Stimulated activated CD4-positive, alpha-beta T cell treated with anti-CD3 and anti-CD28 coated beads, Interleukin-15, amount 100 ng/mL, for 24 hours (primary cell): ENCODE measurements at places on chromosomes 2 and 18.

- no peak for DNase-seq
Observed at GRCh38 chr2:176692533-176692932, 423.3 kb downstream of the MTX2 start.

- peak; percentile 80 for DNase-seq
Observed at GRCh38 chr2:24919037-24919505, 966 bp downstream of the ADCY3 start.

GRCh38 chr18:67376372-67376771 is 140.1 kb downstream of the DSEL start:
- no peak for DNase-seq

GRCh38 chr2:158845444-158845843 is 50.3 kb downstream of the DAPL1 start:
- no peak for DNase-seq

- peak; percentile 12 for DNase-seq
Observed at GRCh38 chr18:57561728-57562423, 24.6 kb downstream of the FECH start.

DNA sequence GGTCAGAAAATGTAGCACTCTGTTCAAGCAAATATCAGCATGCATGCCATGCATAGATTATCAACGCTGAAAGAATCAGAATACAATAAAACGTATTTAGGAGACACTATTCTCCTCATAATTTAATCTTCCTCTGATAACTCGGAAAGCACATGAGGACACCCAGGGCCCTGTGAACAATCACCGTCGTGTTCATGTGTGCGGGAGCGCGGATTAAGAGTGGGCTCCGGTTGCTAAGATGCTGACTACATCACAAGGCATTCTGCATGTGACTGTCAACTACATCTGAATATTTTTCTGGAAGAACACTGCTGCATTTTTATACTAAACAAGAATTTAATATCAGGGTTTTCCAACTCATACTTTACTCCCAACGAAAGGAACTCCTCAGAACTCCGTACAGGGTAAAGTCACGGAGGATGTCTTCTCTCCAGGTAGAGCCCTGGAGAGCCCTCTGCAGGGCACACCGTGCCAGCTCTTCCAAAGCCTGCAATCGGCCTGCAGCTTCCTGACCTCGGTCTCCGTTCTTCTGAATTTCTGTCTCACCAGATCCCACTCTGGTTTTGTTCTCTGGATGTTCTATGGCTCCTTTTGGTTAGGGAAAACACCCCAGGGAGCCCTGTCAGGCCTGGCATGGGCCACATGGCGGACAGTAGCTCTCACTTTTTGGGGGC is 59.6 kb downstream of the ZNF516 start:
- no peak for DNase-seq

GRCh38 chr18:23733895-23734294 is 44.6 kb downstream of the LAMA3 start:
- no peak for DNase-seq

GRCh38 chr2:33216508-33217182 is 259.8 kb upstream of the RASGRP3 start:
- DNase-seq, result no peak

- no peak for DNase-seq
Observed at GRCh38 chr18:48592540-48593171, 53.8 kb downstream of the CTIF start.

DNA sequence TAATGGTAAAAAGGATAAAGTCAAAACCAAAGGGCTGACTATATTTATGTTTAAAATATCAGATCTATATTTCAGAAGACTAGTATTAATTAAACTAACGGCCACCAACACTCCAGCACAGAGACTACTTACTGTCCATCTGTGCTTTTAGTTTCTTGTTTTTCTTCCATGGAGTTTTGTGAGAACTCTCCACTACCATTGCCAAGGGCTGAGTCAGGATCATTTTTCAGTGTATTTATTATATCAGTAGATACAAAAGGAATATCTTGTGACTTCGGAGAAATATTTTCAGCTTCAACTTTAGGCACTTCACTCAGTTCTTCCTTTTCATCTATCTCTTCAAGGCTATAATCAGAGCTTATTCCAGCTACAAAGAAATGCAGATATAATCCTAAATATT is 79.1 kb upstream of the GRB14 start:
- no peak for DNase-seq

DNA sequence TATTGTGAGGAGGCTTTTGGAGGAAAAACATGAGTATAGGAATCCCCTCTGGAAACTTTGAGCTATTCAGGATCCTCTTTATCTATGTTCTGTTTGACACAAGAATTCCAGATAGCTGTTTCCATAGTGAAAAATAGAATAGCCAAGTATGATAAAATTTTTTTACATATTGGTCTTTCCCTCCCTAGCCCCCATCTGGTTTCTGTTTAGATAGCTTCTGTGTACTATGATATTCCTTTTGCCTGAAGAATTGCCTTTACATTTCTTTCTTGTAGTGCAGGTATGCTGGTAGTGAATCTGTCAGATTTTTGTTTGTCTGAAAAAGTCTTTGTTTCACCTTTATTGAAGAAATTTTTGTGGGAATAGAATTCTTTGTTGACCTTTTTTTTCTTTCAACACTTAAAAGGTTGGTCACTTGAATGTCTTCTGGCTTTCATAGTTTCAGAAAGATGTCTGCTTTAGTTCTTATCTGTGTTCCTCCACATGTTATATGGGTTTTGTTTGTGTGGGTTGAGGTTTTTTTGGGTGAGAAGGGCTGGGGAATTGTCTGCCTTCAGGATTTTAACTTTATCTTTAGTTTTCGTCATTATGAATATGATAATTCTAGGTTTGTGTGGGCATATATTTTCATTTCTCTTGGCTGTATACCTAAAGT is 29.9 kb upstream of the FBLN7 start:
- no peak for DNase-seq

- DNase-seq, result no peak
Observed at GRCh38 chr2:39720970-39721369, 55.3 kb downstream of the TMEM178A start.

DNA sequence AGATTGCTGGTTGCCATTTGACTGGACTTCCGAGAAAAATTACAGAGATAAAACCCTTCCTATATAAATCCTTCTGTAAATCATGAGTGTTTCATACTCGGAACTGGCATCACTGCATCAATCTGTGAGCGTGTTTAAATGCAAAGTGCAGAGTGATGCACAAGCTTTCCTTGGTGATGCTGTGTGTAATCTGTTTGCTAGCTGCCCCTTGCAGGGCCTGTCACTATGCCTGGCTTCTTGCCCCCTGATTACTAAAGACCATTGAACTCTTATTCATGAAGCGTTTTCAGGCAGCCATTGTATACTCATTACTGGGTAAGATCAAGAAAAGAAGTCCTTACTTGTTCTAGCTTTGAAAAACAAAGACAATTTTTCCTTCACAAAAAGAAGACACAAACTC is 266.9 kb upstream of the FANCL start:
- no peak for DNase-seq

DNA sequence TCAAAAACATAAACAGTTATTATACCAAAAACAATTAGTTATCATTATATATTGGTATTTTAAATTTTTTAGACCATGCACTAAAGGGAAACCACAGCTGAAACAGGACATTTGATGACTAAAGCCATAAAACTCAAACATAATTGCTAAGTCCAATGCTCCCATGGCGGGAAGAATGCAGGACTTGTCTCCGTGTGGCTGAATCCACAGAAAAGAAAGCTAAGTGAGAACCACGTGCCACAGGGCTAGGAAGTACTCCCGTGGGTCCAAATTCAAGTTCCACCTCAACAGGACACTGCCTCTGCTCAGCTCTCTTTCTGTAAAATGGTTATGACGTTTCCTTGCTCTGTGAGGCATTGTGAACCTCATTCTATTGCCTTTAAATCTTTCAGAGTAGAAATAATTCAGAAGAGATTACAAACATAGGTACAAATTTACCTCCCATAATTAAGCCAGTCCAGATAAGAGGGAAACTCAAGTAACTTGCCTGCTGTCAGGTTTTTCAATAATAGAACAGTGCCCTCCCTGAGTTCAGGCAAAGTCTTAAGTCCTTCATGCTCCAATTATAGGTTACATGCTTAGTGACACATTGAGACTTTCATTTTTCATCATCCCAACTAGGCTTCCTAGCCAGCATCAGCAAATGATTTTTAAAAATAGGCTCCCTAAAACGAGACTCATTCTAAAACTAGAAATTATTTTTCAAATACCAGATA is 36.7 kb downstream of the FTCDNL1 start:
- no peak for DNase-seq

GRCh38 chr2:149332364-149332763 is 2.0 kb downstream of the LYPD6 start:
- no peak for DNase-seq

DNA sequence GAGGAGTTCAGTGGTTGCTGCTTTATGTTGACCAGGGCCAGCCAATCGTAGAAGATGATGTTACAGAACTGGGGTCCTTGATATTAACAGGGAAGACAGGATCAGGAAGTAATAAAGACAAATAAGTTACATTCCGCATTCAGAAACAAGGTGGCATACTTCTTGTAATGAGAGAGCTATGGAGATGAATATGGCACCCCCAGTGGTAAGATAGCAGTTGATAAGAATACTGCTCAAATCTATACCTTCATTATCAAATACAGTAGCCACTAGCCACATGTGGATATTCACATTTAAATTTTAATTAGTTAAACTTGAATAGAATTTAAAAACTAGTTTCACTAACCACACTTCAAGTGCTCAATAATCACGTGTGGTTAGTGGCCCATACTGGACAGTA is 290.4 kb upstream of the RBMS1 start:
- DNase-seq, result no peak

GRCh38 chr18:50751947-50752346 is 67.9 kb downstream of the MRO start:
- no peak for DNase-seq

GRCh38 chr2:132384491-132385151 is 32.0 kb upstream of the GPR39 start:
- DNase-seq, result no peak

DNA sequence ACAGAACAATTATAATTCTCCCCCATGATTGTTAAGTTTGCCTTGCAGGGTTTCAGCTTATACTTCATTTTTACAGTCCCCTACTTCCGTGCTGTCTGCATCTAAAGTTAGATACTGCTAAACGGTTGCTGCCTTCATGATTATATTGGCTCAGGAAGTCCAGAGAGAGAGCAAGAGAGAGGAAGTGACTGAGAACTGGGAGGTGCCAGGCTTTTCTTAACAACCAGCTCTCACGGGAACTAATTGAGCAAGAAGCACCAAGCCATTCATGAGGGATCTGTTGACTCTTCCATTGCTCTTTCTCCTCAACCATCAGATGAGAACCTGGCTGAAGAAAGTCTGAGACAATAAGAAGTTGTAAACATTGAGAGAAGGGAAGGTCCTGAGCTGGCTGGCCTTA is 125.5 kb upstream of the SIX2 start:
- DNase-seq, result no peak

GRCh38 chr2:70069049-70069448 is 18.2 kb upstream of the PCBP1 start:
- DNase-seq, result peak; percentile 80

DNA sequence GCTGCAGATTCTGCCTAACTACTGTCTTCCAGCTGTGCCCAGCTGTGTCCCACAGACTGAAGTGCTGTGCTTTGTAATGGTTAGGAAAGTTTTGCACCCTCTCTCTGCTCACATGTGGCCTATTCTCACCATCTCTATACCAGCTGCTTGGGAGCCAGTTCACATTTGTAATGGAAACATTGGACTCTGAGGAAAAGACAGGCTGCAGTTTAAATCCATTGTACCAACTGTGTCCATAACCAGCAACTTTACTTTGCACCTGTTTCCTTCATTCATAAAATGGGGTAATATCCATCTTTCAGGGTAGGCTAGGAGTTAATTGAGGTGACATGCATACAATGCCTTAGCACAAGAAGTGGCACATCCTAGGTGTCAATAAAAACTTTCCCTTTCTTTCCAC is 344.0 kb downstream of the TNS1 start:
- DNase-seq, result no peak

- no peak for DNase-seq
Observed at GRCh38 chr18:11405804-11406203, 203.6 kb upstream of the SLC35G4 start.

GRCh38 chr2:241833101-241833663 is 24.2 kb downstream of the NEU4 start:
- DNase-seq, result no peak

DNA sequence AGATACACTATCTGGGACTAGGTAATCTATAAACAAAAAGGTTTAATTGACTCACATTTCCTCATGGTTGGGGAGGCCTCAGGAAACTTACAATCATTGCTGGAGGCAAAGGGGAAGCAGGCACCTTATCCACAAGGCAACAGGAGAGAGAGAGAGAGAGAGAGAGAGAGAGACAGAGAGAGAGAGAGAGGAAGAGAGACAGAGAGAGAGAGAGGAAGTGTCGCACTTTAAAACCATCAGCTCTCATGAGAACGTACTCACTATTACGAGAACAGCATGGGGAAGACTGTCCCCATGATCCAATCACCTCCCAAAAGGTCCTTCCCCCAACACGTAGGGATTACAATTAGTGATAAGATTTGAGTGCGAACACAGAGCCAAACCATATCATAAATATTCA is 253.5 kb upstream of the TRIB2 start:
- no peak for DNase-seq

DNA sequence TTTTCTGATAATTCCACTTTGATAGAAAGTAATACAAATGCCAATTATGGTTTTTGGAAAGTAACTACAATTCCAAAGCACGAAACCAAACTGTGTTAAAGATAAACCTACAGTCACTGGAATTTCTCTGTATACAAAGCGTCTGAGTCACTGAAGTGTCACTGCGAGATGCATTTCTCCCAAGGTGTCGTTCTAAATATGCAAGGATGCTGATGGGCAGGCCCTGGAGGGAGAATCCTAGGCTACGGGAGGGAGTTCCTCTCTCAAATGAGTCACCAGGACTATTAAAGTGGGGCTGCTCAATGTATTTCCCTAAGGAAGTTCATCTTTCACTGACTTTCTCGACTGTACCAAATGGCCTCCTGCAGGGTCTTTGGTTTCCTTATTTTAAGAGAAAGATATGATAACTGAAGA is 163.8 kb upstream of the STK17B start:
- no peak for DNase-seq

DNA sequence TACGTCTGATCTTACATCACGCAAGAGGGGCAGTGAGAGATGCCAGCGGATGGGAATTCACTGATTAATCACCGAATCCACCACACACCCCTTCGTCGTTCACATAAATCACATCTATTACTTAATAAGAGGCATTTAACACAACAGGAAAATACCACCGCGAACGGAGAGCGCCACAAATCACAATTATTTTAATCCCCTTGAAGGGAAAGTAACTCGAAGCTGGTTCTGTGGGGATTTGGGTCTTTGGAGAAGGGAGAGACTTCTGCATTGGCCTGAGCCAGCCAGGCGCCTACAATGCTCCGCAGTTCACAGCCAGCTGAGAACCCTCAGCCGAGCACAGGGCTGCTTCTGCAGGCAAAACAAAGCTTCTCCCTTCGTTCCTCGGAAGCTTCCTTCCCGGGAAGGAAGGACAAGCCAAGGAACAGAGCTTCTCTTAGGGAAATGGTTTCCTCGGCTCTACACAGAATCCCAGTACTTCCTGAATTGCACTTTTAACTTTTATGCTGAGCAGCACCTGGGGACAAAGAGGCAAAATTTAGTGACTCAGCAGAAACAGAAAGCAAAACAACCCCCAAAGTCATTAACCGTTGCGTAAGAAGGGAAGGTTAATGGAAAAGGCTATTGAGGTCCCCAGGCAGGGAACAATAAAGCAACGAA is at the start of gene LRP1B:
Gene LRP1B (minus strand): TSS at position 7 of the 660 bp plus-strand sequence. CDS start 287 bp downstream, outside the sequence.
- no peak for DNase-seq

- no peak for DNase-seq
Observed at GRCh38 chr2:158319269-158319668, 137.3 kb downstream of the CCDC148 start.

GRCh38 chr18:43934781-43935471 is 657.6 kb upstream of the SYT4 start:
- no peak for DNase-seq
